ENCODE measurements at places on chromosomes 1 and 21.

DNA sequence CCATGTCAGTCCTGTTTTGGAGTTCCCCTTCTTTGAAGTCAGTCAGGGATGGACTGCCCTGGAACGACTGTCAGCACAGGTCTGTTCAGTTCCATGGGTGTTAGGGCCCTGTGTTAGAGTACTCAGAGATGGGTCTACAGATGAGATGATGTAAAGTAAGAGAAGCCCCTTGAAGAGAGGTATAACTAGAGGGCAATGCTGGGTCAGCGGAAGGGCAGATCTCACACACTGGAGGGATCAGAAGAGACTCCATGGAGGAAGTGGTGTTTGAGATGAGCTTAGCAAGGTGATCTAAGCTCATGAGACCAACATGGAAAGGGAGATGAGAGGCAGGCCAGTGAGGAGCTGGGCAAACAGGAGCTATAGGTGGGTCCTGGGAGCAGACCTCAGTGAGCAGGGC lies 7.6 kb downstream of the PPFIA4 start:
- no peak for DNase-seq

GRCh38 chr1:81874461-81874860 lies 73.7 kb downstream of the ADGRL2 start:
- DNase-seq, result no peak

- no peak for DNase-seq
Observed at GRCh38 chr1:82492159-82492558, 691.4 kb downstream of the ADGRL2 start.

DNA sequence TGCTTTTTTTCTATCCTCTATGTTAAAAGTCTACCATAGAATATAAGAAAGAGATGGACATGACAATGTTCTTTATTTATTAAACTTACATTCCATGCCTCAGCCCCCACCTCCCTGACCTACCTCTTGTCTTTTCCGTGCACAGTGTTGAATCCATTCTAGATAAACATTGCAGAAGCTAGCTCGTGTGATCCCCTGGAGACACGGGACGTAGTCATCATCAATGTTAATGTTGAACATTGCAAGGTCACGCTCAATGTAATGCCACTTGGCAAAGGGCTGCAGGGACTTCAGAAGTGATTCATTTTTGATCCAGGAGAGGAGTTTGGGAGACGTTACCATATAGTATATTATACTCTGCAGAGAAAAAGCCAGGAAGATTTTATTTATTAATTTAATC lies 66.4 kb downstream of the NTPCR start:
- no peak for DNase-seq

DNA sequence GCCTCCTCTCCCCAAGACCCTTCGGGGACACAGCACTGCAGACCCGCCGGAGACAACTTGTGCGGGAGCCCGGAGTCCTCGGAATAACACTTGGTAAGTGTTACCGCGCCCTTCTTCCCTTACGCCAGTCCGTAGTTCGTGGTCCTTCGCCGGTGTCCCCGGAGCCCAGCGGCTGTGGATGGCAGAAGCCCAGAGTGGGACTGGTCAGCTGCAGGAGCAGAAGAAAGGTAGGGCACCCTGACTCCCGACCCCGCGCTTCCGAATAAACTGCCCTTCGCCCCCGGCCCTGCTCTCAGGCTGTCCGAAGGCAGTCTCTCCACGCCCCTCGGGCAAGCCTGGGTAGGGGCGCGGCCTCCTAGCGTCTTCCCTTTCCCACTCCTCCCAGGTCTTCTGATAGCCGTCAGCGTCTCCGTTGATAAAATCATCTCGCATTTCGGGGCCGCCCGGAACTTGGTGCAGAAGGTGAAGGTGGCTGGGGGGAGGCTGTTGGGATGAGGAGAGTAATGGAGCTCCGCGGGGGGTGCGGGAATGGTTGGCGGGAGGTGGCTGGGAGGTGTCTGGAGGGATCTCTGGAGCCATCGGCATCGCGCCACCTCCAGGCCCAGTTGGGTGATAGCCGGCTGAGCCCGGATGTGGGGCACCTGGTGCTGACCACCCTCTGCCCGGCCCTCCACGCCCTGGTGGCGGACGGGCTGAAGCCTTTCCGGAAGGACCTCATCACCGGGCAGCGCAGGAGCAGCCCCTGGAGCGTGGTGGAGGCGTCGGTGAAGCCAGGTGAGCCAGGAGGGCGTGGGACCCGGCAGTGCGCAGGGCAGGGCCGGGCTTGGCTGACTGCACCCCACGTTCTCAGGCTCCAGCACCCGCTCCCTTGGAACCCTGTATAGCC lies 4.3 kb downstream of the RUSC1 start:
- DNase-seq, result no peak

DNA sequence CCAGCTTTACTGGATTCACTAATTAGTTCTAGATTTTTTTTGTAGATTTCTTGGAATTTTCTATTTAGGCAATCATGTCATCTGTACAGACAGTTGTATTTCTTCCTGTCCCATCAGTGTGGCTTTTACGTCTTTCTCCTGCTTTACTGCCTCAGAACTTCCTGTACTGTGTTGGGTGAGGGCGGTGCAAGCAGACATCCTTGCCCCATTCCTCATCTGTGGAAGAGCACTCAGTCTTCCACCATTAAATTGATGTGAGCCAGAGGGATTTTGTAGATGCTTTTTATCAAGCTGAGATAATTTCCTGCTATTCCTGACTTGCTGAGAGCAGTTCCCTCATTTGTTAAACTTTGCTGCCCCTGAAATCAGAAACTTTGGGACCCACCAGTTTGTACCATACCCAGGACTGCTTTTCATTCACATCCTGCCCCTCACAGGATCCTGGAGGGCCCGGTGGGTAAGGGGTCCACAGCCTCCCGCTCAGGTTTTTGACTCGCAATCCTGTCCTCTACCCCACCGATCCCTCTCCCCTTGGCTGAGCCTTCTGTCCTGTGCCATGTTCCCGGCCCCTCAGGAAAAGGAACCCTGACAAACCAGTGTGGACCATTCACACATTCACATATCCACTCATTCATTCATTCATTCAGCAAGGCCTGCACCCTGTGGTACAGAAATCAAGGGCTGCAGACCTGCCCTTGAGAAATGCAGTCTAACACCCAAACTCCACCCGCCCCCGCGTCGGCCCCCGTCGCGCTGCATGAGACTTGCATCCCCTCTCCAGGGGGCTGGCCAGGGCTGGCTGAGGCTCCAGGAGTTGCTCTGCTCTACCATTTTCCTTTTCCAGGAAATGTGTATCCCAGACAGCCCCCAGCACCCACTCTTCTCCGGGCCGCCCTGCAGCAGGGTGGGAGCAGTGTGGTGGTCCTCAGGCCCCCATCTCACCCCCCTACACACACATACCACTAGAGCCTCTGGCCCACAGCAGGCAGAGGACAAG lies 246.5 kb upstream of the VAMP3 start:
- DNase-seq, result no peak

GRCh38 chr1:244318512-244318911 lies 133.2 kb downstream of the ADSS2 start:
- no peak for DNase-seq

- DNase-seq, result no peak
Observed at GRCh38 chr1:30998171-30998570, 67.3 kb downstream of the PUM1 start.

- no peak for DNase-seq
Observed at GRCh38 chr1:203672346-203672745, 45.7 kb downstream of the ATP2B4 start.

DNA sequence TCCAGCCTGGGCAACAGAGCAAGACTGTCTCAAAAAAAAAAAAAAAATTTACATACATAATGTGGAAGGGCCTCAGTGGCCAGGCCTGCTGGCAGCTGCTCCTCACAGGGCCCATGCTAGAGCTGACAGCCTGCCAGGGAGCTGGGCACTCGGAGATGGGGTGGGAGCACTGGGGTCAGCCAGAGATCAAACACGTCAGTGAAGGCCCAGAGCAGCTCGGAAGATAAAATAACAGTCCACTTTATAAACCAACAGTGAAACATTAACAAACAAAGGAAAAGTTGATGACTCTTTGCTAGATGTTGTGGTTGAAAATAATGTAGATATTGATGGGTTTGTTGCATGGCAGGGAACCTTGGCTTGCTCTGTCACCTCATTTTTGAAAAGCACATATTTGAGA lies 42.7 kb downstream of the ATP5PF start:
- DNase-seq, result no peak

DNA sequence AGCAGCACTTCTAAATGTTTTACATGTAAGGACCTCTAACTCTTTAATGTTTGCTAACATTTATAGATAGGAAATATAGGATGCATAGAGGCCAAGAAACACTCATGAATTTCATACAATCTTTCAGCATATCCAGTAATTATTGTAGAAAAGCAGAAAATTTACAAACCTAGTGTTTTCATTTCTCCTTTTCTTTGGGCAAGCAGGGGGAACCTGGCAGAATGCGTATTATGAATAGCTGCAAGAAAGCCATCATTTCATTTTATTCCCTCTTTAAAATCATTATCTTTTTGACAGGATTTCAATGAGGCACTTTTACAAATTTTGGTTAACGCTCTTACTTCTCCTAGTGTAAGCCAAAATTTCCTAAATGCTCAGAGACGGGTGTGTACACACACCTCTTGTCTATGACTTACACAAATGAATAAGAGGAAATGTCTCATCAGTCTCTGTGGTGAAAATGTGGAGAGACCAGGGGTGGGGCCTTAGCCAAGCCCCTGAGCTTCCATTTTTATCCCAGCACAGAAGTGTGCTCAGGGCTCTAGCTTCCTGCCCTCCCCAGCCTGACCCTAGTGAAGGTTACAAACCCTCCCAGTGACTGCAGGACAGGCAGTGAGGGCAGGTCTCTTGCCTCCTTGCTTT lies 91.6 kb downstream of the LRRC8C start:
- no peak for DNase-seq

- DNase-seq, result no peak
Observed at GRCh38 chr1:92481971-92482664, 4.6 kb downstream of the GFI1 start.

DNA sequence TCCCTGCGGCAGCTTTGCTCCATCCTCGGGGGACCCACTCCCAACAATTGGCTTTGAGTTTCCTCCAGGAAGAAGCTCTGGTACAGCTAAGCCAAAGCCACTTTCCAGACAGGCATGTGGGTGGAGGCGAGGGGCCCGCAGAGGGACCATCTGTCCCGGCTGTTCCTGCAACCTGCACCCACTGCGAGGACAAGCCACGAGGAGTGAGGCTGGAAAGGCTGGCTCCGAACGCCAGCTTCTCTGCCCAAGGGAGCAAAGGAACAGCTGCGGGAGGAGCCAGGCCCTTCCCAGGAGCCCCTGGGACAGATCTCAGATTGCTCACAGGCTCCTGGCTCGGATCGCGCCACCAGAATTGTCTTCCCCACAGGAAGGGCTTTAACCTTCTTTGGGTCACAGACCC lies 28.3 kb upstream of the PEF1 start:
- DNase-seq, result no peak

DNA sequence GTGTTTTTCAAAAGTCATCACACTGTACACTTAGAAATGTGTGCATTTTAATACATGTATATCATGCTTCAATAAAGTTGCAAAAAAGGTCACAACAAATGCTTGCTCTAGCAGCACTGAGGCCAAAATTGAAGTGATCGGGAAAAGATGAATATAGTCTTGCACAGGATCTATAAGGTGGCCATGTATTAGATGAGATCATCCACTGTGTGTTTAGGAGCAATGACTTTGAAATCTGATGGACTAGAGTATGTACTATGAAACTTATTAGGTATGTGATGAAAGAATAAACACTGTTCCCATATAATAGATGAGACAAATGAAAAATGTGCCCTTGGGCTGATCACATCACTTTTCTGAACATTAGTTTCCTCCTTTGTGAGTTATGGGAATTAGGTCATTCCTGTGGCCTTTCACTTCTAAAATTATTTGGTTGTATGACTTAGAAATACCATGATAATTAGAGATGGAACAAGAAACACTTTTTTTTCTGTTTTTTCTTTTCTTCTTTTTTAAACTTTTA lies 984.6 kb downstream of the ADGRL2 start:
- no peak for DNase-seq

DNA sequence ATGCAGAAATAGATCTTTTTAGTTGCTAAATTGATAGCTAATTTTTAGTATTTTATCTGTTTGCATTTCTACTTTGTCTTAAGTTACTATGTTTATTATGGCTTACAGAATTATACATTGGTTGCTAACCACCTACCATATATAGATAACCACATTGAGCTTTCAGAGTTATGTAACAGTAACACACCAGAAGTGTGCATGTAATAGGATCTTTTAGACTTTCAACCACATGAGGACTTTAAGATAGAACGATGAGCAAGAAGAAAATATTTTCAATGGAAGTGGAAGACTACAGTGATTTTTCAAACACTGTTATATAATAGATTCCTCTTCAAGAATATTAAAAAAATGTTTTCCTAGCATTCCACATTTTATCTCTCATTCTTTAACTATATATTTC lies 28.8 kb downstream of the TOR1AIP1 start:
- no peak for DNase-seq

Measured in T-helper 9 cell (primary cell).